ENCODE measurements at places on chromosomes 3 and 15.

GRCh38 chr3:136336329-136337100 is 86.4 kb downstream of the PCCB start:
- no peak for DNase-seq

GRCh38 chr15:36605604-36606263 is 26.3 kb downstream of the CDIN1 start:
- DNase-seq: no peak

DNA sequence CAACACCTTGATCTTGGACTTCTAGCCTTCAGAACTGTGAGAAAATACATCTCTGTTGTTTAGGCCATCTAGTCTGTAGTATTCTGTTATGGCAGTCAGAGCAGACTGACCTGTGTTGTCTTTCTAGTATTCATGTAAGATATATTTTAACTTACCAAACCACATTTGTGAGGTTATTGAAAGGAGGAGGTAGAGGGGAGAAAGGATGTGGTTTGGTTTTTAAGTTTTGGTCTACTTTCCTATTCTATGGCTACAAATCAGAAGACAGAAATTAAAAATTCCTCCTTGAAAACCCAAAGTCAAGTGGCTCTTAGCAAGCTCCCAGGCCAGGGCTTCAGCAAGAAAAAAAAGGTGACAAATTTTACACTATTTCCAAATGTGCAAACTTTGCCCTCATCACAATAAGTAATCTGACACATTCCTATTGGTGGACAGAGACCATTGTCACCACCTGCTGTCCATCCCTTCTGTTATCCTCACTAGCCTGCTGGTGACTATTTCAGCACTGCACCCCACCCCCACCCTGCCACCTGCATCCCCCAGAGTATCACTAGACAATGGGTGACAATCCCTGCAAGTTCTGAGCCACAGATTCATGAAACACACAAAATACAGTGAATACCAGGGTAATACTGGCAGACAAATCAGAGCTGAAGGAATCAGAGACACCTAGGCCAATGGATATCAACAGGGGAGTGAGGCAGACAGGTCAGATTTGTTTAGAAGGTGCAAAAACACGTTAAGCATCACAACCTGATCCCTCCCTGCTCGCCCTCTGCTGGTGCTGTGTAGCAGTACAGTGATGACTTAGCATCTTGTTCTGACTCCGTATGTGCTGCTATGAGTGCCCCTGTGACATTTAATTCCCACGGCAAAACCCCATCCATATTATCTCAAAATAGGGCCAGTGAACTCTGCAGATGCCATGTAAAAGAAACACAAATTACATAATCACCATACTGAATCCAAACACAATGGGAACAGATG is 79.0 kb upstream of the DCLK3 start:
- peak; percentile 59 for DNase-seq

DNA sequence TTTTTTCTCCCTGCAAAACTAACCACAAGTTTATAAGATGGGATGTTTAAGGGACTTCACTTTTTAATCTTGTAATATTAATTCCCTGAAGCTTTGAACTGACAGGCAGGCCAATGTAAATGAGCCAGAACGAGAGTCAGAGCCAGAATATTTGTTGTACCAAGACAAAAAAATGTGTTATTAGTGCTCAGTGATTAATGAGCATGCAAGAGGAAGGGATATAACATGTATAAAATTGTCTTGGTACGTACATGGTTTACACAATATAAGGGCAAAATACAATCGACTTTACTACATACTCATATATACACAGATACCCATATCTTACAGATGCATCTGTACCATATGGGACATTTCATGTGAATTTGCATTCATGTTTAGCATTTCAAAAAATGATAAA is 331.2 kb downstream of the MECOM start:
- no peak for DNase-seq

DNA sequence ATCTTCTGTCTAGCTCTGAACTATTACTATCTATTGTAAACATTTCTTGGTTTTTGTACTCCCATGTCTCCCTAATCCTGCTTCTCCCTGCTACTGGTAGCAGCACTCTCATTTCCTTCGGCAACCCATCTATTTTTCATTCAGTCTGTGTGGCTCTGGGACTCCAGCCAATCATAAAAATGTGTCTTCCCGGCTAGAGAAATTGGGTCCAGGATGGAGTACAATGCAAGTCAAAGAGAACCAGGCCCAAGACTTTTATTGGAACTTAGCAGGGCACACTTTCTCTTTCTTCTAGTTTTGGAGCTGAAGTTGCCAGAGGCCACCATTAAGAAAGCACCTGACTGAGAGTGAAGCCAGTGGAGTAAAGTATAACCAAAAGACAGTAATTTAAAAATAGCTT is 22.8 kb upstream of the ARHGEF26 start:
- DNase-seq: no peak

DNA sequence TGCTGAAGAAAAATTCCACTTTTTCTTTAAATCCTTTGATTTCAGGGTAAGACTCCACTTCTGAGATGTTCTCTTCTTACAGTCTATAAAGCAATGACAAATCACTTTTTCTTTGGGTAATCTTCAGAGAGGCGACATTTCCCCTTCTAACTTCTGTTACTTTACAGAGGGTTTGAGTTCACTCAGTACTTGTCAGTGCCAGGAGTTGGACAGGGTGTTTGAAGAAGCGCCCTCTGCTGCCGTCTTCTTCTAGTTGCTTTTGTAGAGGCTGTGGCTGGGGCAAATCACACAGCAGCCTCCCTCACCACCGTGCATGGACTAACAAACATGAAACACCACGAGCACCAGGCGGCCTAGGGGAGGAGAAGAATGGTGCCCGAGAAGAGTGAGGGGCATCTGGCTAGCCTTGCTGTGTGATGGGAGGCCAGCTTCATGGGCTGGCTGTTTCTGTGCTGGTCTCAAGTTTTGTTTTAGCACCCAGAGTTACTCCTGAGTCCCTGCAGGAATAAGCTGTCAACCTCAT is at the start of gene CD80:
TSS of gene CD80 (minus strand) at position 174 of the 523 bp plus-strand sequence. CDS start 1,886 bp downstream, outside the sequence.
- DNase-seq: peak; percentile 65

DNA sequence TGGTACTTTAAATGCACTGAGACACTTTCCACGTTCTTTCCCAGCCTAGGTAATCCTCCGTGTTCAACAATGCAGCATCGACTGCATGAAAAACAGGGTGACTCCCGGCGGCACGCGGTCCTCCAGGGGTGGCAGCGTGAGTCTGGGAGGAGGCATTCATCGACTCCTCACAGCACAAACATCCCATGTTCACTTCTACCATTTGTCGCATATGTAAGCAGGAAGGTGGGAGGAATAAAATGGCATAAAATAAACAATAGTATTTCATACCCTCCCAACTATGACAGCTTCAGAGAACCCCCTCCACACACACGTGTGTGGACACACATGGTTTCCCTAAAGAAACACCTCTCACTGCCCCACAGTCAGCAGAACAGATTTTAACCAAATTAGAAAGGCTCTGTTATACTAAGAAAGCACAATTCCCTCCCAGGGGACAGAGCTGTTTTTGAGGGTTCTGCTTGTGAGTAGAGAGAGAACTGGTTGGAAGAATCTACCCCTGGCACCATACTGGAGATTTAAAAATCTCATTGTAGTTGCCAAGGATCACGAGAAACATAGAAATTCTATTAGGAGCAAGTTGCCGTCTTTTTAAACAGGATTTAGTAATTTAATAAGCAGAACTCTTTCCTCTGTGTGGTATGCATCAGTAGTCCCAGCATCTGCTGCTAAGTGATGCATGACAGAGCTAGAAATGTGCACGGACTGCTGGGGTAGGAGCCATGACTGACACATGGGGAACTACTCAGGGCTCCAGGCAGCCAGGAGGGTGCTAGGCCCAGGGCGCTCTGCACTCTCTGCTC is 6.0 kb downstream of the FAM43A start:
- peak; percentile 68 for DNase-seq

DNA sequence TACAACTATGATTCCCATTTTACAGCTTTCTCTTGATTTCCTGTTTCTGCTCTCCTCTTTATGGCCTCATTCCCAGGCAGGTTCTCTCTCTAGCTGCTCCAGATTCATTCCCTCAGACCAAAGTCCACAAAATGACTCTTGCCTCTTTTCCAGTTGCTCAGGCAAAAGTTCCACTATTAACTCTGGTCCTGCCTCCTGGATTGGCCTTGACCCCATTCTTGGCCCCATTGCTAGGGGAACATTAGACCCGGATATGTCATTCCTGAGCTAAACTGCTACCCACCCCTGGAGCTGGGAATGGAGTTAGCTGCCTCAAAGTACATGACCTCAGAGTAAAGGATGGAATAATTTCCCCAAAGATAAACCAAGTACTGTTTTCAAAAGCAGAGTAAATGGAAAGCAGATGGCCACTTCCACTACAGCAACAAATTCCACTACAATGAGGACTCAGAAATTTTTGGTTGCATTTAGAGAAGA is 73.0 kb upstream of the GAP43 start:
- DNase-seq: no peak

All from dermis blood vessel endothelial cell (primary cell).